ENCODE measurements at places on chromosomes 7 and 10.

DNA sequence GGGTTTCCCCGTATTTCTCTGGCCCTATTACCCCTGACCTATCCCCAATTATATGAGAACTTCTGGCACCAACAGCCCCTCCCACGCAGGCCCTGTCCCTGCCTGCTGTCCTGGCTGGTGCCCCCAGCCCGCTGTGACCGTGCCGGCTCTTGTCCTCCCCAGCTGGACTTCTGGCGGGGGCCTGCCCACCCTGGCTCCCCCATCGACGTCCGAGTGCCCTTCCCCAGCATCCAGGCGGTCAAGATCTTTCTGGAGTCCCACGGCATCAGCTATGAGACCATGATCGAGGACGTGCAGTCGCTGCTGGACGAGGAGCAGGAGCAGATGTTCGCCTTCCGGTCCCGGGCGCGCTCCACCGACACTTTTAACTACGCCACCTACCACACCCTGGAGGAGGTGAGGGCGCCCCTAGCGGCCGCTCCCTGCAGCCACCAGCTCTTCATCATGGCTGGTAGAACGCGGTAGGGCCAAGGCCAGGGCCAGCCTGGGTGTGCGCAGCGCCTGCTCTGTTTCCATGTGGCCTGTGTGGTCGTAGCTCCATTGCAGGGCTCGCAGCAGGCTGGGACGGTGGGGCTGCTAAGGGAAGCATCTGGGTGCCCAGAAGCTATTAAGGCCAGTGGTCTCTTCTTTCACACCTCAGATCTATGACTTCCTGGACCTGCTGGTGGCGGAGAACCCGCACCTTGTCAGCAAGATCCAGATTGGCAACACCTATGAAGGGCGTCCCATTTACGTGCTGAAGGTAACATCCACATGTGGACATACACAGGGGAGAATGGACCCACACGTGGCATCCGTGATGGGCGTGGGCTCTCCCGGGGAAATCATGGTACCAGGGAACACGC, 1.4 kb downstream of the CPA1 start:
- no peak for DNase-seq

DNA sequence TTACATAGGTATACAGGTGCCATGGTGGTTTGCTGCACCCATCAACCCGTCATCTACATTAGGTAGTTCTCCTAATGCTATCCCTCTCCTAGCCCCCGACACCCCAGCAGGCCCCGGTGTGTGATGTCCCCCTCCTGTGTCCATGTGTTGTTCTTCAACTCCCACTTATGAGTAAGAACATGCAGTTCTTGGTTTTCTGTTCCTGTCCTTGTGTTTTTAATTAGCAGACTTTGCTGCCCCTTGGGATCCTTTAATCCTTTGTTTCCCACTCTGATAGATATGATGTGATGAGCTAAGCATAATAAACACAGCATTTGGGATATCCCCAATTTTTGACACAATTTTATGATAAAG, 71.1 kb upstream of the PALS2 start:
- no peak for DNase-seq

- no peak for DNase-seq
Observed at GRCh38 chr10:110833234-110833940, 38.3 kb upstream of the PDCD4 start.

GRCh38 chr7:110386913-110387312, 704.0 kb upstream of the LRRN3 start:
- no peak for DNase-seq

- no peak for DNase-seq
Observed at GRCh38 chr7:82413237-82413636, 30.3 kb downstream of the CACNA2D1 start.

DNA sequence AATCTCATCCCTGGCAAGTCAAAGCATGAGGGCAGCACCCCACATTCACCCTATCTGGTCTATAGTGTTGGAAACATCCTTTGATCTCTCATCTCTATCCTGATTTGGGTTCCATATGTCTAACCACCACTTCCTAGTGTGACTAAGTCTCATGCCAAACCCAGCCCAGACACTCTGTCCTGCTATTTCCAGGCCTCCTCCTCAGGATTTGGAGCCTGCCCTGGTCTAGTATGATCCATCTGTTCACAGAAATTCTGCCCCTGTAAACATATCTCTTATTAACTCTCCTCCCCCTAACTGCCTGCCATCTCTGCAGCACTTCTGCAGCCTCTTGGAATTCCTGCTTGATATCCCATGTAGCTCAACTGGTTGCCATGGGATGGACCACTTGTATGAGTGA, 320.9 kb upstream of the IMMP2L start:
- DNase-seq: no peak

- DNase-seq: no peak
Observed at GRCh38 chr7:39526666-39527065, 39.5 kb upstream of the YAE1 start.

- DNase-seq: no peak
Observed at GRCh38 chr7:134799377-134799776, 19.9 kb downstream of the CALD1 start.

DNA sequence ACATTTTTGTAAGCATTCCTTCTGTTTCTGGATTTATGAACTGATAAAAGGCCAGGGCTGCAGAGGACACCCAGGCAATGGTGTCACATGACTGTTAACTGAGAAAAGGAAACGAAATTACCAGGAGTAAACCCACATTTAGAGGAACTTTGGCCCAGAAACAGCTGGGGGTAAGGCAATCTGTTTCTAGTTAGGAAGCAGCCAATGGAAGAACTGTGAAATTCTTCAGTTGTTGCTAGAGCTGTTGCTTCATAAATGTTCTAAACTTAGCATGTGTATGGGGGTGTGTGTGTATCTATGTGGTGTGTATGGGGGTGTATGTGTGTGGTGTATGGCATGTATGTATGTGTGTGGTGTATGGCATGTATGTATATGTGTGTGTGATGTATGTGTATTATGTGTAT, 11.8 kb upstream of the PDCD4 start:
- no peak for DNase-seq

GRCh38 chr10:101489355-101489754, 98.7 kb downstream of the POLL start:
- DNase-seq: no peak

DNA sequence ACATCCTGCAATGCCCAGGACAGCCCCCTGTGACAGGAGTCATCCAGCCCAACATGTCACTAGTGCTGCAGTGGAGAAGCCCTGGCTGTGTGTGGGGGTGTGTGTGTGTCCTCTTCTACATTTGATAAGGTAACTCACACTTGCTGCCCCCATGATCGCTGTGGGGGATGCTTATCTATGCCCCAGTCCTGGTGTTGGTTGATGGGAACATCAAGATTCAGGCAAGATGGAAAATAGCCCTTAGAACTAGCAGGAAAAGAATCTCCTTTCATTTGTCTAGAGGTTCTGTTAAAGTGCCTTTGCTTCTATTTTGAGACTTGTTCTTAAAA, 52.4 kb downstream of the TCF7L2 start:
- DNase-seq: no peak

DNA sequence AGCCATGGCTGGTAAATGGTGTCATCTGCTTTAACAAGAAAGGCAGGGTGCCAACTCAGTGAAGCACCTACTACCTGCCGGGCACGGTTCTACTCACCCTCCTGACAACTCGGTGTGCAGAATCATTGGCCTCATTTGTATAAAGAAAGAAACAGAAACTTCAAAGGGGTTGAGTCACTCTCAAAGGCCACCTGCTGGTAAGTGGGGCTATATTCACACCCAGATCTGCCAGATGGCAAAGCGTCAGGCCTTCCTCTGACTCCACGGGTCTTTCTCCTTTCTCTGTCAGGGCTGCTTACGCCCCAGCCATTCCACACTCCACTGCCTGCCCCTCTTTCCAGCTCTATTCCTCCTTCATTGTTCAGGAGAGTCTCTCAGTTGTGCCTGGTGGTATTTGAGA, 309.2 kb downstream of the GFRA1 start:
- DNase-seq: no peak

GRCh38 chr10:124341768-124342135, 77.0 kb downstream of the OAT start:
- peak; percentile 41 for DNase-seq

DNA sequence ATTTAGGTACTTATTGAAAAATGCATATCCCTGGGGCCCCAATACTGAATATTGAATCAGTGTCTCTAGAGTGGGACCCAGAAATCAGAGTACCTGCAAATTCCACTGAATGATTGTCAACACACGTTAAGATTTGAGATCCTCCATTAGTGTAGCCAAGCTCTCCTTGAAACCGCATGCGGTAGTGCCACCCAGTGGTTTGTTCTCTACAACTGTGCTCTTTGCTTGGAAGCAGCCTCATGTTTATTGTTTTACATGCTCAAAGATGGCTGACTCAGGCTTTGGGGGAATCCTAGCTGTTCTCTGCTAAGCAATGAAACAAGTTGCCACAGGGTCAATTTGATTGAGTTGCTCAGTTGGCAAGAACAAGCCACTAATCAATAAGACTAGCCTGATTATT, 340.2 kb upstream of the CELF2 start:
- peak; percentile 18 for DNase-seq

DNA sequence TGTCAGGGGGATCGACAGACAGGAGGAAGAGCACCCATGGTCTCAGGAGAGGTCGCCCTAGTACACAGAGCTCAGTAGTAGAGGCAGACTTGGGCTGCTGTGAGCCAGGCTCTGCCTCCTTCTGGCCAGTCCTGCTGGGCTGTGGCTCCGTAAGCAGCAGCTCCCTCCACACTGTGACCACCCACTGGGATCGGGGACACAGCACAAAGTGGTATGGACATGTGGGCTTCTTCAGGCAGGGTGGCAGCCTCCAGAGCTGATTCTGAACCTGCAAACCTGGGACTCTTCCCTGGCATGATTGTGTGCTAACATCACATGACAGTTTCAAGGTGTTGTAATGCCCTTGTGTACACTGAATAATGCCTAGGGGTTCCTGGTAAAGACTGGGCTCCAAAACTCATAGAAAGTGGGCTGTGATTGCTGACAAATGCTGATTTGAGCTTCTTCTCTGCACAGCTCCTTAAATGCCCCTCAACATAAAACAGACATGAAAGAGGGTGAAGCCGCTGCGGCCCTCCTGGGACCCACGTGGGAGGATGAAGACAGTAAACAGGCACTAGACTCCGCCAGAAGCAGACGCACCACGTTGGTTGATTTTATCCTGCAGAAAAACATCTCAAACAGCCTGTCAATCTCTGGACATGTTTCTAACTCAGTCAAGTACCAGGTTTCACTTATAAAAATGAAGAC, 76.7 kb downstream of the GPR26 start:
- DNase-seq: no peak

DNA sequence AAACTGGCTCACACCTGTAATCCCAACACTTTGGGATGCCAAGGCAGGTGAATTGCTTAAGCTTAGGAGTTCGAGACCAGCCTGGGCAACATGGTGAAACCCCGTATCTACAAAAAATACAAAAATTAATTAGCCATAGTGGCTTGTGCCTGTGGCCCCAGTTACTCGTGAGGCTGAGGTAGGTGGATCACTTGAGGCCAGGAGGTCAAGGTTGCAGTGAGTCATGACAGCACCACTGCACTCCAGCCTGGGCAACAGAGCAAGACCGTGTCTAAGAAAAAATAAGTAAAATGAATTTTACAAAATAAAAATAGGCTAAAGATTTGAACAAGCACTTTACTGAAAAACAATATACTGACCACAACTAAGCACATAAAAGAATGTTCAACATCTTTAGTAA, 9.8 kb upstream of the ORC5 start:
- DNase-seq: no peak

DNA sequence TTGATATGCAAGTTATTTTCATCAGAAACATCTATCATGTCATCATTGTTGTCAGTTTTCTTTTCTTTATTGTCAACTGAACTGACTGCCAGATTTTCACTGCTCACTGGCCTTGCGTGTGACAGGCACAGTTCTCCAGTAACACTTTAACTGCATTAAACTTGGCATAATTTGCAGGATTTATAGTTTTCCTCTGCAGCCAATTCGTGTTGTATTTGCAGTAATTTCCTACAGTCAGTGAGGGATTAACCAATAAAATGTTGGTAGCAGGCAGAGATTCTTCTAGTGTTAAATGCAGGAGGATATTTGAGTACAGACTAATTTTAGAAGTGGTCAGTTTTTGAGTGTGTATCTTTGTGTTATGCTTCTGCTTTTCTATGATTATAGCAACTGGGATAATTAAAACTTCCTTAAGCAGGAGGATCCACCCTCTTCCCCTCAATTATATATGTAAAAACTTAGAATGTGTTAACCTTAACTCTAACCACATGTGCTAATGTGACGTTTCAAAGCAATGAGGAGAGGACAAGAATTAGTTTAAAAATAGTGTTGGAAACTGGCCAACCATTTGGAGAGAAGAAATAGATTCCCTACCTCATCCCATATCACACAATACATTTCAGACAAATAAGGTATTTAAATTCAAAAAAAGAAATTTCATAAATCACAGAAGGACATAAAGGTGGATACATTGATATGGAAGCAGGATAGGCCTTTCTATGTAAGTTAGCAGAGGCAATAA, 365.5 kb upstream of the BMPER start:
- no peak for DNase-seq

- DNase-seq: peak; percentile 3
Observed at GRCh38 chr7:88396295-88396947, 89.7 kb upstream of the STEAP4 start.

DNA sequence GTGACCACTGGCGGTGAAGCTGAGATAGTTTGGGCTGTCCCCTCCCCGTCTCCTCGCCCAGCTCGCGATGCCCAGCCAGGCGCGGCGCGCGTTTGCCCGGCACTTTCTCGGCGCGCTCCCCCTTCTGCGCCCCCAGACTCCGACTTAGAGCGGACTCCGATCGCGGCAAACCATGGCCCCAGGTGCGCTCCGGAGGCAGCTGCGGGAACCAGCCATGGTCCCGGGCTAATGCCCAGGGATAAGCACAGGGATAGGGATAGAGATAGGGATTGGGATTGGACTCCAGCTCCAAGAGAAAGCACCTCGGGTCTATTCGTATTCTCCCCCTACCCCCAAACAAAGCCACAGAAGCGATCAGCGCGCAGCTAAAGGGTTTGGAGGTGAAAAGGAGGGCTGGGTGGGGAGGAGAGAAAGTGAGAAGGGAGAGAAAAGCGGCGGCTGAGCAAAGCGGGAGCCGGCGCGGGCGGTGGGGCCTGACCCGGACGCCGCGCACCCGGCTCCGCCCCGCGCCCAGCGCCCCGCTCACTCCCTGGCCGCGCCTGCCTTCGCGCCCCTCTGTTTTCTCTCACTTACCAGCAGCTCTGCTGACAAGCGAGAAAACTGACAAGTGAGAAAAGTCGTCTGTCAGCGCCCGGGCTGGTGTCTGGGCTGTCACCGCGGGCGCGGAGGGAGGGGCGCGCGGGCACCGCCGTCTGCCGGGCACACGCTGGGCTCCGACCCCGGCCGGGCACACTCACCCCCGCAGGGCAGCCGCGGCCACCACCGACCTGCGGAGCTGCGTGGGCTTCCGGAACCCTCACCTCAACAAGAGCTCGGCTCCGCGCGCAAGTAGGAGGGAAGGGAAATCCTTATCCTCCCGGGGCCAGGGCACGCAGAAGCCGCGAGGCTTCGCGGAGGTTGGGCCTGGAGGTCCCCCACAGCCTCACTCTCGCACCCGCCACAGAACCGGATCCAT, at the start of gene PDE1C:
Gene PDE1C, minus strand, starts transcription at position 2 of the 955 bp plus-strand sequence.
- DNase-seq: no peak

GRCh38 chr10:78559661-78560340, 509.0 kb upstream of the ZMIZ1 start:
- DNase-seq: no peak

All from activated naive CD8-positive, alpha-beta T cell treated with anti-CD3 and anti-CD28 coated beads for 36 hours (primary cell).